Stimulated activated CD8-positive, alpha-beta memory T cell treated with anti-CD3 and anti-CD28 coated beads, Interleukin-2, amount 100 ng/mL, for 48 hours (primary cell): ENCODE measurements at places on chromosomes 3 and 15.

DNA sequence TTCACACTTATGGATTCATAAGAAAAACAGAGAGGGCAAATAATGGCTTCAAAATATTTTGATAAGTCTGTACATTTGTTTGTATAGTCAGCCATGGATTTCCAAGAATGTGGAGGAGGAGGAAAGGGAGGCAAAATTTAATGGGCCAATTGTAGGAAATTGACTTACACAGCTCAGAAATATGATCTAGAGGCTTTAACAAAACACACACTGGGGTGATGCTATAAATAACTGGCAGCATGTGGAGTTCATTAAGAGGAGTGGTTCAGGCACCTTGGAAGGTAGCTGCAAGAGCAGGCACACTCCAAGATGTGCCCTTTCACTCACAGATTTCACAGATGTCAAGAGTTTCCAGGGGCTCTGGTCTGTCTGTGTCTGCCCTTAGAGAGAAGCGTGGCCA is 193.4 kb upstream of the RASGRP1 start:
- no peak for DNase-seq

- no peak for DNase-seq
Observed at GRCh38 chr15:101089579-101090427, 162.0 kb downstream of the CHSY1 start.

- no peak for DNase-seq
Observed at GRCh38 chr3:99939876-99940275, 122.2 kb downstream of the CMSS1 start.

GRCh38 chr15:69032031-69032430 is 17.5 kb downstream of the NOX5 start:
- no peak for DNase-seq

GRCh38 chr15:71400294-71400693 is 285.0 kb downstream of the THSD4 start:
- no peak for DNase-seq

GRCh38 chr3:100124201-100124761 is 10.0 kb upstream of the FILIP1L start:
- DNase-seq = no peak

DNA sequence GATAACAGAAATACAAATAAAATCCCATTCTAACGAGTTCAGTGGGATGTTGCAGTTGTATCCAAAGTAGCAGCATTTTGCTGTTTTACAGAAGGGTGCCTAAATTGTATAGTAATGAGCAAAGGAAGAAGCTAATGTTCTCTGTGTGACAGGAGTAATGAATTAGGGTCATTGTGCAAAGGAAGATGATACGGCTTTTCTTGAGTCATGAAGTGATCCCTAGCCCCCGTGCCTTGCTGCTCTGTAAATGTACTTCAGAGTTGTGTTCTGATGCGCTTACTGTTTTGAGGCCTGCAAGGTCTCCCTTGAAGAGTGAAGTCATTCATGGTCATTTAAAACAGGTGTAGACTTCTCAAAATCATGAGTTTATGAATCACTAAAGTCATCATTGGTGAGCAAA is 37.9 kb downstream of the ATP1B3 start:
- no peak for DNase-seq

GRCh38 chr15:31309893-31310606 is 16.6 kb upstream of the KLF13 start:
- no peak for DNase-seq

DNA sequence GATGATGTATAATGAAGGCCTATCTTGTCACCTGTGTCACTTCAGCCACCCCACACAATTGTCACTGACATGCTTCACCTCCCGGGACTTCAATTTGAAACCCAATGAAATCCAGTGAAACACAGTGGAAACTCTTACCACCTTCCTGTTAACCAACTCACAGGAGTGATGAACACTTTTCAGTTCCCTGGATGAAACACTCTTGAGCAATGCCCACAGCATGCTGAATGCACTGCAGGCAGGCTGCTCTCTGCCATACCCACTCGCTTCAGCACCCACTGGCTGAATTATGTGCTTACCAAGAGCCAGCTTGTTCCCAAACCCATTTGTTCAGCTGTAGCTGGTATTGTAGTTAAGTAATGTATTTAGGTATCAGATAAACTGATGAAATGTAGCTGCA is 47.0 kb downstream of the MAP2K1 start:
- DNase-seq = no peak

DNA sequence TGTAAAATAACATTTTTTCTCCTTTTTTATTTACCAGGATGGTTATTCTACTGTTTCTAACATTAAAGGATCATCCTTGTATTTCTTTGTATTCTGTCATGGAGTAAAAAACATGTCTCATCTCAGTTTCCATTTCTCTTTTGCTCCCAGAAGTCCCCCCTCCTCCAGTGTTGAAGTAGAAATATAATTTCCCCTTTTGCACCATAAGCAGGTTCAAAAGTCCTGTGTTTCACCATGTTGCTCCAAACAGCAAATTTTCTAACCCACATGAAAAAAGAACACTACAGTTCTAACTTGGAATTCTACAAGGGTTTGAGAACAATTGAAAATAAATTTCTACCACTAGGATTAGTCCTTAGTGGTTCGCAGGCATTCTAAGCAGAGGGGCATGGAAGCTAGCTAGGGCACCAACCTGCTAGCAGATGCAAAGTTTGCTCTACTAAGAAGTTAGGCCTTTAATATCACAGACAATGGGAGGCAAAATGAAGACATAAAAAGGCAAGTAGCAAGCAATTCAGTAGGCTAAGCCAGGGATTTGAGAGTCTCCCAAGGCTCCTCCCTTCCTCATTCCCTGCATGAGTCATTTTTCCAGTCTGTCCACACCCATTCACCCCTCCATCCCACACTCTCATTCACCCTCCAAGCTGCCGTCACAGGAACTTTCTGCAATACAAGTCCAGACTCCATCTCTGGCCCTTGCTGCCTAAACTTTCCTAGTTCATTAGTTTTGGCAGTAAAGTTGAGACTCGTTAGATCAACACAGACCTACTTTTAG is 2.3 kb upstream of the MBNL1 start:
- DNase-seq = no peak

DNA sequence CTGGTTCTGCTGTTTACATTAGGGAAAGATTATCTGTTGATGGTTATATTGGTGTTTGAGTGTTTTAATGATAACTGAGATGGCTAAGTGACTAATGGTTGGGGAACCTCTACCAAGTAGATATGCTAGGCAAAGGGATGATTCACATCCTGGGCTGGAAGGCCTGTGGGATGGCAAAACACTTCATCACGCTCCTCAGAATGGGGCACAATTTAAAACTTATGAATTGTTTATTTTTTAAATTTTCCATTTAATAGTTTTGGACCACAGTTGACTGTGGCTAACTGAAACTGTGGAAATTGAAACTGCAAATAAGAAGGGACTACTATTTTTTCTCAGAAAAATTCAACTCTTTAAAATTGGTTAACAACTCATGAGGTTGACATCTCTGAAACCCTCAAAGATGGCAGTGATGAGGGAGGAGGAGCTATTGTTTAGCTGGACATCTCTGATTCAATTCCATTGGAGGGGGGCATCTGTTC is 100.5 kb upstream of the ZBED2 start:
- no peak for DNase-seq

DNA sequence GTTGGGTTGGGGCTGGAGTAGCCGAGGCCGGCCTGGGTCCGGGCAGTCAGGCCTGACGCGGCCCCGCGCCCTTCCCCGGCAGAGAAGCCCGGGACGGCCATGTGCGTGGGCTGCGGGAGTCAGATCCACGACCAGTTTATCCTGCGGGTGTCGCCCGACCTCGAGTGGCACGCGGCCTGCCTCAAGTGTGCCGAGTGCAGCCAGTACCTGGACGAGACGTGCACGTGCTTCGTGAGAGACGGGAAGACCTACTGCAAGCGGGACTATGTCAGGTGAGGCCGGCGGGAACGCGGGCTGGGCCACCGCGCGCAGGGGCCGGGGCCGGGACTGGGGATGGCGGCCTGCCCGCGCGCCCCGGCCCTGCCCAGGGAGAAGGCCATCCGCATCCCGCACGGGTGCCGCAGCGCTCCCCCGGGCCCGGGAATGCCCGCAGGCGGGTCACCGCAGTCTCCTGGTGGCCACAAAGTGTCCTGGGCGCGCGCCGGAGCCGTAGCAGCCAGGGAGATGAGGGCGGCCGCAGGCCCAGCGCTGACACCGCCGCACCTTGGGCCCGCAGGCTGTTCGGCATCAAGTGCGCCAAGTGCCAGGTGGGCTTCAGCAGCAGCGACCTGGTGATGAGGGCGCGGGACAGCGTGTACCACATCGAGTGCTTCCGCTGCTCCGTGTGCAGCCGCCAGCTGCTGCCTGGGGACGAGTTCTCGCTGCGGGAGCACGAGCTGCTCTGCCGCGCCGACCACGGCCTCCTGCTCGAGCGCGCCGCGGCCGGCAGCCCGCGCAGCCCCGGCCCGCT is 1.3 kb downstream of the ISL2 start:
- no peak for DNase-seq

GRCh38 chr15:62093809-62094208 is 27.0 kb downstream of the C2CD4A start:
- DNase-seq = no peak

GRCh38 chr3:34421762-34422161 is 623.3 kb downstream of the PDCD6IP start:
- no peak for DNase-seq

DNA sequence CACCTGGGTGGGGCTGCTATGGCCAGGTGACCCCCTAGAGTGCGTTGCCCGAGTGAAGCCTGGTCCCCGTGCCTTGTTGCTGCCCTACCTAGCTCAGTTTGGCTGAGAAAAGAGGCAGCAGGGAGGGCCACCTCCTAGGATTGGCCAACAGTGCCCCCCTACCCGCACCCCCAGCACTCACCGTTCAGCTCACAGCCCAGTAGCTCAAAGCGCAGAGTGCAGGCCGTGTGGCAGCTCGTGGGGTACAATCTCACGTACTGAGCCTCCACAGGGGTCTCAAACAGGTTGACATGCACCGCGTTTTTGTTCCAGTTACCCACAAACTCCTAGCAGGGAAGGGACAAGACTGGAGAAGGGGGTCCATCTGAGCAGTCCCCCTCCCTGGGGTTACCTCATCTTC is 7.6 kb downstream of the MFGE8 start:
- no peak for DNase-seq

GRCh38 chr3:138775254-138775595 is 59.5 kb downstream of the PIK3CB start:
- no peak for DNase-seq

DNA sequence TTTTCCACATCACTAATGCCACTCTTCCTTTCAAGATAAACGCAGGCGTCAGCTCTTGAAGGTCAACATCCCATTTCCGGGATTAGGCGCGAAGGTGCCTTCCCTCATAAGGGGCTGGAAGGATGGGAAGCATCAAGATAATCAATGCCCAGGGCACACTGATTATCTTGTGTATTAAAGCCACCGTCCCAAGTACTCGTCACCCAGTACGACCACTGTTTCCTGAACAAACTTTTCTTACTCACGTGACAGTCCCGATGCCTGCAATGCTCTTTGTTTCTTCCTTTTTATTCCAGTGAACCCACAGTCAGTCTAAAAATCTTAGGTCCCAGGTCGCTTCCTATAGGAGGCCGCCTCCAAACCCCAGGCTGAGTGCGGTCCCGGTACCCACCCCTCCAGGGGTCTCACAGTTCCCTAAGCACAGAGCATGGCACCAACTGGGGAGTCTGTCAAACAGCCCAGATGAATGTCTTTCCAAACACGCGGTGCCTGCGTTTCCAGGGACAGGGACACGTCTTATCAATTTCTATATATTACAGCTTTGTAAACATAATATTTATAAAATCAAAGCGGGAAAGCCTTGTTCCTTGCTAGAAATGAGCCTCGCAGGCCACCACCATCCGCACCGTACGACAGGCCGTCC is 589 bp downstream of the ANAPC13 start:
- DNase-seq = no peak

- no peak for DNase-seq
Observed at GRCh38 chr15:89360294-89360971, 25.8 kb upstream of the POLG start.

DNA sequence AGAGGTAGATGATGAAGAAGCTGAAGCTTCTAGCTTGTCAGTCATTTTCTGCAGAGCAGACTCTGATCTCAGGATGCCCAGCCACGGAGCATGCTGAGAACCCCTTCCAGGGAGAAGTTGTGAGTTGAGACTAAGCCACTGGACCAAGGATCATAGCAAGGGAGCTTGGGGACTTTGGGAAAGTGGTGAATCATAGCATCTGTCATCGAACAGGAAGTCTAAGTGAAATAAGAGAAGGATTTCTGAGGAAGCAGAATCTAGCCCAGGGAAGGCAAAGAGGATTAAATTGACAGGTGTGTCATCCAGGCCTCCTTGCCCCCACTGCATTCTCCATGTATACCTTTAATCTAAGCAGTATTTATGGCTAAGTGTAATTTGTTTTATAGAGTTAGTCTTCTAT is 71.8 kb upstream of the TMEM108 start:
- no peak for DNase-seq

GRCh38 chr3:69579306-69580041 is 159.8 kb upstream of the MITF start:
- no peak for DNase-seq

DNA sequence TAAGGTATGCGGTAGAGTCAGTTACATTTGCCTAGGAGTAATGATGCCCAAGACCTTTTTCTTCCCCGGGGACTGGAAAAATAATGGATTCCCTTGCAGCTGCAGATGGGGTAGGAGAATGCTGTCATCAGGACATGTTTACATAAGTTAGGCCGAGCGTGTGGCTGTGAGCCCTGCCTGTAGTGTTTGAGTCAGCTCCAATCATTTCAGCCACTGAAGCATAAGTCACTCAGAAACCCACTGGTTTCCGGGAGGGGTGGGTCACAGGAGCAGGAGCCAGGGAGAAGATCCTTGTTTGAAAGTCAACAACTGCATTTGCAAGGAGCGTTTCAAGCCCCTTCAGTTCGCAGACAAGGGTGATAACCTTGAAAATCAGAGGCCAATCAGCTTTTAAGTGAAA is 562.3 kb downstream of the MCTP2 start:
- DNase-seq = no peak

DNA sequence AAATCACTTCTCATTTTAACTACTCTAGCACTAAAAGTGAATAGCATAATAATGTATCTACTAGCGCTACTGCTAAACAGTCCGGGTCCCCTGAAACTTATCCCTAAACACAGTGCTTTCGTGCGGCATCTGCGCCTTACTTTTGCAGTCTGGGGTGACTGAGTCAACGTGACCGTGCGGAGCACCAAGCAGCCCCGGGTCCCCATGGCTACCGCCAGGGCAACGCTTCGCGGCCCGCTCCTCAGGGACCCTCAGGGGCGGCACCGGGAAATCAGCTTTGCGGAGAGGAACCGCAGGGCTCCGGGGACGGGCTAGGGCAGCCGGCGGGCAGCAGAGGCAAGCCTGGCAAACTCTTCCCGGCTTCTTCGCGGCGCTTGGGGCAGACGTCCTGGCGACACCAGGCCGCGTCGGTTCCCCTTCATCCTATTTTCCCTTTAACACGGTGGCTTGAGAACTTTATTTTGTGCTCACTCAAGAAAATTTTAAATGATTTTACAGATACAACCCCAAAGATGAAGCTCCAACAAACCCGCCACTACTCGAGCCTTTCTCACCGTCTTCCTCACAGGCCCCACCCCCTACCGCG is 757 bp upstream of the DIPK2A start:
- DNase-seq = peak; percentile 13

DNA sequence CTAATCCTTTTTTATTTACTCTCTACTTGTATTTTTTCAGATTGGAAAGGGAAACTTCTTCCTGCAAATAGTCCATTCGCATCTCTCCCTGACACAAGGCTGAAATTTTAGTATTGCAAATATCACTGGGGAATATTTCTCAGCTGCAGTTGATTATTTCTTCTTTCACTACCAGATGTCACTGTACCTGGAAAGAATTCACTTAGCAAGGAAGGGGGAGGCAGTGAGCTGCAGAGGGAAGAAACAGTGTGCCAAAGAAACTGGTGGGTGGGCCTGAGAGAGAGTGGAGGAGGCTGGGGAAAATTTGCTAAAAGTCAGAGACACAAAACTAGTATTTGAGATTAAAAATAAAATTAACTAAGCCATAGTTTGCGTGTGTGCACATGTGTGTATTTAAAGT is 142.3 kb upstream of the STT3B start:
- no peak for DNase-seq
